ENCODE measurements at places on chromosomes 12 and 14.

DNA sequence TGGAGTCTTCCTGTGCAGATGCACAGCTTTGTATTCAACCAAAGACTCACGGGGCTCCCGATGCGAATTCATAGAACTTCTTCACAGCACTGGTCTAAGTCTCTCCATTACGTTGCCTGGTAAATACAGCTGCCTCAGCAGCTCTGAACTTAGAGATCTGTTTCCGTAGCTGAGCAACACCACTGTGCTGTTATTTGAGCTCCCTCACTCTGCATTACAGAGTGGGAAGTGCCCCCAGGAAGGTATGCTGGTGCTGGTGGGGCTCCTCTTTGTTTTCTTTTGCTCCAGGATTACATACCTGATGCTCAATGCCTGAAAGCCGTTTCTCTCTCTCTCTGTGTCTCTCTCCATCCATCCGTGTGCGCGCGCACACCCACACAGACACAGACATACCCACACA is 227.5 kb upstream of the RMST start:
- DNase-seq: no peak

- no peak for DNase-seq
Observed at GRCh38 chr12:124713041-124713435, 145.6 kb upstream of the NCOR2 start.

DNA sequence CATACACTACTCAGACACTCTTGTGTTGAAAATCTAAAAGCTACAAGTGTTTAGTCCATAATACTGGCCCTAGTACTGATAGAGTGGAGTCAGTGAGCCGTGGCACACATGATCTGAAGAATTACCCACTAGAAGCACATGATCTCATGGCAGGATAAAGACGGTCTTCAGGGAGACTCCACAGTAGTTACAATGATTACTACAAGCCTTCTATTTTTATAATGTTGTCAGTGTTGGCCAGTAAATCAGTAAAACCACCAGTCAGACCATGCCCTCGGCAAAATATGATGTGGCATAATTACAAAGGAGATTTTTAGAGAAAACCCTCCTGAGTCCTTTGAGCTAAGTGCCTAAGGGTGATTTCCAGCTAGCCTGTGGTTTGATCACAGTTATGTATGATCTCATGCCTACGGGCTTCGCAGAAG is 114.9 kb downstream of the PDZRN4 start:
- no peak for DNase-seq

- DNase-seq: no peak
Observed at GRCh38 chr12:97875064-97875463, 412.5 kb downstream of the RMST start.

- DNase-seq: no peak
Observed at GRCh38 chr12:98470469-98471082, 44.8 kb upstream of the TMPO start.

GRCh38 chr14:56351861-56352260 is 227.7 kb upstream of the TMEM260 start:
- no peak for DNase-seq

DNA sequence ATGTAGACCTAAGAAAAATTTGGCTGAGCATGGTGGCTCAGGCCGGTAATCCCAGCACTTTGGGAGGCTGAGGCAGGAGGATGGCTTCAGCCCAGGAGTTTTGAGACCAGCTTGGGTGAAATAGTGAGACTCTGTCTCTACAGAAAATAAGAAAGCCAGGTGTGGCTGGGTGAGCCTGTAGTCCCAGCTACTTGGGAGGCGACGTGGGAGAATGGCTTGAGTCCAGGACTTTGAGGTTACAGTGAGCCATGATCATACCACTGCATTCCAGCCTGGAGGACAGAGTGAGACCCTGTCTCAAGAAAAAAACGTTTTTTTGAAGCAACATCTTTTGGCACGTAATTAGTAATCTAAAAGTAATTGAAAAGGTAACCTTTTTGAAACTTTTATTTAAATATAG is 70.9 kb downstream of the FERMT2 start:
- DNase-seq: no peak

DNA sequence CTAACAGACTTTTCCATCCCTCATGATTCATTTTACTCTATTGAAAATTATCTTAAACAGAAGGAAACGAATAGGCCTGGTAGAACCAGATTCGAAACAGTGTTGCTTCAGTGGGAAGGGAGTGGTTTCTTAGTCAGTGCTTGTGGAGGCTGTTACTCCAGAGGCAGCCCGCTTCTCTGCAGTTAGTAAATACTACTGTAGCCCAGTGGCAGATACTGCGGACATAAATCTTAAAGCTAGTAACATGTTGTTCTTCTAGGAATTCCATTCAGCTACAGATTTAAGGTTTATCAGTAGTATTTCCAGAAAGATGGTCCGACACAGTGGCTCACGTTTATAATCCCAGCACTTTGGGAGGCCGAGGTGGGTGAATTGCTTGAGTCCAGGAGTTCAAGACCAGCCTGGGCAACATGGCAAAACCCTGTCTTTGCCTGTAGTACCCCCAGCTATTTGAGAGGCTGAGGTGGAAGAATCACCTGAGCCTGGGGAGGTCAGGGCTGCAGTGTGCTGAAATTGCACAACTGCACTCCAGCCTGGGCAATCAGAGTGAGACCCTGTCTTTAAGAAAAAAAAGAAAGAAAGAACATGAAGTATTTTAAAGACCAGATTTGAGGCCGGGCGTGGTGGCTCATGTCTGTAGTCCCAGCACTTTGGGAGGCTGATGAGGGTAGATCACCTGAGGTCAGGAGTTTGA is 45.9 kb downstream of the DIP2B start:
- DNase-seq: no peak

- no peak for DNase-seq
Observed at GRCh38 chr12:76201316-76201715, 116.8 kb upstream of the NAP1L1 start.

DNA sequence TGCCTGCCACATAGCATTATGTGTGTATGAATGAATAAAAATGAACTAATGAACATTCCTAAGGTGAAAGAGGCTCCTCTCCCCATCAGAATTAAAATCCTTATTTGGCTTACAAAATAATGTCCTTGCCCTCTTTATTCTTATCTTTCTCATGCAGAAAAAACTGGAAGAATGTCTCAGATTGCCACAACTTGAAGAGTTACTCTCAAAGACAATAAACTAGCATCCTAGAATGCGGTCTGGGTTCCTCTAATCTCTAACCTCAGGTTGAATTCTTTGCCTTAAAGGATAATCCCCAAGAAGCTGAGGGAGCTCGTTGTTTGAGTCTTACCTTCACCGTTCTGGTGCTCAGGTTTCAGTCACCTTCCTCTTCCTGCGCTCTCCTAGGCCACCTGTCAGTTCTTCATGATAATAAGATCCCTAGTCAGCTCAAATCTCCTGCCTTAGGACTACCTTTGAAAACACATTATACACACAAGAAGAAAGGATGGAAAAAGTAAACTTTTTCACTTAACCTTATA is 147.1 kb downstream of the PHLDA1 start:
- no peak for DNase-seq

GRCh38 chr12:94815958-94816357 is 165.6 kb upstream of the TMCC3 start:
- DNase-seq: no peak

DNA sequence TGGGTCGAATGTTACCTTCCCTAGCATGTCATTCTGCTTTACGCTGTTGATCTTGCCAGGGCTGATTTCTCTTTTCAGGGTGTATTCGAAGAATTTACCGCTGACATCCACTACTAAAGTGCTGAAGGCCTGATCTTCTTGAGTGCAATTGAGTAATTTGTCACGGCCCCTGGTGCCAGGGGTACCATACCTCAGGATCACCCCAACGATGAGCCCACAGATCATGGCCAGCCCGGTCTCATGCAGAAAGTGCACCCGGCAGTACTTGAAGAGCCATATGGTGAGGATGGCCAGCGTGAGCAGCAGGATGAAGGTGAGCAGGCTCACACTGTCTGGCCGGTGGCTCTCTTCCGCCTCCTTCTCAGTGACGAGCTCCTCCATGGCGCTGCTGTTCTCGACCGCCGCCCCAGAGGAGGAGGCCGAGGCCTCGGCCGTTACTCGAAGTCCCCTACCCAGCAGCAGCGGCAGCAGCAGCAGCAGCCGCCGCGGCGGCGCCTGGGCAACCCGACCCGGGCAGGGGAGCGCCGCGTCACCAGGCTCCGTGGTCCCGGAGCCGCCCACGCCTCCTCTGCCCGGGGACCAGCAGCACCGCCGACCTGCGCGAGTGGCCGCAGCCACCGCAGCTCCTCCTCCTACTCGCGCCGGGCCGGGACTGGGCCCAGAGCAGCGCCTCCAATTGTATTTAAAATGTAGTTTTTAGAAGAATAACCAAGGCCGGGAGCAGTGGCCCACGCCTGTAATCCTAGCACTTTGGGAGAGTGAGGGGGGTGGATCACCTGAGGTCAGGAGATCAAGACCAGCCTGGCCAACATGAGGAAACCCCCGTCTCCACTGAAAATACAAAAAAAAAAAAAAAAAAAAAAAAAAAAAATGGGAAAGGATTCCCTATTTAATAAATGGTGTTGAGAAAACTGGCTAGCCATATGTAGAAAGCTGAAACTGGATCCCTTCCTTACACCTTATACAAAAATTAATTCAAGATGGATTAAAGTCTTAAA is 58.5 kb upstream of the TMPO start:
- no peak for DNase-seq
